ENCODE measurements at places on chromosomes 5 and 9.

- DNase-seq: no peak
These were observed 51.2 kb upstream of the FSTL4 start for GRCh38 chr5:133663397-133664054.

DNA sequence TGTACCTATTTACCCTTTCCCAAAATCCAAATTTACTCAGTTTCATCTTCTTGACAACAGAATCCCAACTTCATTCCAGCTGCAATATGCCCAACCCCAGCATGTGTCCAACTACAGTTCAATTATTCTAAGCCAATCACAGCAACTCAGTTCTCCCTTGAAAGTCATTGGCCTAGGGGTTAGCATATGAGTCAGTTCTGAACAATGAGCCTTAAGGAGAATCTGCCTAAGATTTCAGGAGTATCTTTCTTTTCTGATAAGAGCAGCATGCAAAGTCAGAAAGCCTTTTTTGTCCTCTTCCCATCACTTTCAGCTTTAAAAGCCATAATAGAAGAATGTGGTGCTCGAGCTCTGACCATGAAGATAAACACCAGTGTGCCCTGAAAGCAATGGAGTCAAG is 44.4 kb upstream of the RASGRF2 start:
- no peak for DNase-seq

- DNase-seq: no peak
These were observed 123.7 kb downstream of the ATG10 start for GRCh38 chr5:82095536-82095935.

DNA sequence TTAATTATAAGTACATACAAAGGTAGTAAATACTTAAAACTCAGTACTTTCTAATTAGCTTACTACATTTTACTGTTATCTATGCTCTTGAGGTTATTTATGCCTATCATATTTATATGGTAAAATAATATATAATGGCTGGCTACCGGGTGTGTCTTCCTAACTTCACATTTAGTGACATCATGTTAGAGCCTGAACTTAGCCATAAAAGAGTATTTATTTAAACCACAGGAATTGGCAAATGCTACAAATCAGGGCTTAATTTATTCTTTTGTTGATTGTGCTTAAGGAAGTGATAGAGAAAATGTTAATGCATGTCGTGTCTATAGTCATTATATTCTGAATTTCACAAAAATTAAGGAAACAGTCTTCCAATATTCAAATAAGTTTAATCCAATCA is 73.1 kb downstream of the NDUFAF2 start:
- DNase-seq: no peak

DNA sequence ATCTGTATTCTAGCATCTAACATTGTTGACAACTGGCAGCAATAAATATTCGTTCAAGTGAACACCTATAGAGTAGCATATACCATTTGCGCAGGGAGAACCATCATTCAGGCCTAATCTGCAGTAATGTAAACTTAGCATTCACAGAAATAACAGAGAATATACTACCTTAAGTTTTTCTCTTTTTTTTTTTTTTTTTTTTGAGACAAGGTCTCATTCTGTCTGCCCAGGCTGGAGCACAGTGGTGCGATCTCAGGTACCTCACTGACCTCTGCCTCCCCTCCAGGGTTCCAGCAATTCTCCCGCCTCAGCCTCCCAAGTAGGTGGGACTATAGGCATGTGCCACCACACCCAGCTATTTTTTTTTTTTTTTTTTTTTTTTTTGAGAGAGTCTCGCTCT is 12.1 kb downstream of the UBAP2 start:
- no peak for DNase-seq

DNA sequence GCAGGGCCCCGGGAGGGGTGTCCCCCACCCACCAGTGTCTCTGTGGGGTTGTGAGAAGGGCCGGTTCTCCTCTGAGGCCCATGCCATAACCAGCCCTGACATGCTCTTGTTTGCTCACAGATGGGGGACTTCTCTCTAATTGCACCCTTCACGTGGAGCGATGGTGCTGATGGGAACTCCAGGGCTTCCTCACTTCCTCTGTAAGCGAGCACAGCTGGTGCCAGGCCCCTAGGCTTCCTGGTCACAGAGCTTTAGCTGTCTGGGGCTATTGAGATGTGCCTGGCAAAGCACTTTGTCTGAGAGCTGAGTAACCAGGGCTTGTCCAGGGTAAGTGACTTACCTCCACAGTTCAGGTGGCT is 36.4 kb downstream of the PHF2 start:
- DNase-seq: no peak

GRCh38 chr5:127256886-127257597 is 33.6 kb upstream of the MEGF10 start:
- DNase-seq: no peak

GRCh38 chr5:77867914-77868313 is 91.8 kb upstream of the TBCA start:
- no peak for DNase-seq

DNA sequence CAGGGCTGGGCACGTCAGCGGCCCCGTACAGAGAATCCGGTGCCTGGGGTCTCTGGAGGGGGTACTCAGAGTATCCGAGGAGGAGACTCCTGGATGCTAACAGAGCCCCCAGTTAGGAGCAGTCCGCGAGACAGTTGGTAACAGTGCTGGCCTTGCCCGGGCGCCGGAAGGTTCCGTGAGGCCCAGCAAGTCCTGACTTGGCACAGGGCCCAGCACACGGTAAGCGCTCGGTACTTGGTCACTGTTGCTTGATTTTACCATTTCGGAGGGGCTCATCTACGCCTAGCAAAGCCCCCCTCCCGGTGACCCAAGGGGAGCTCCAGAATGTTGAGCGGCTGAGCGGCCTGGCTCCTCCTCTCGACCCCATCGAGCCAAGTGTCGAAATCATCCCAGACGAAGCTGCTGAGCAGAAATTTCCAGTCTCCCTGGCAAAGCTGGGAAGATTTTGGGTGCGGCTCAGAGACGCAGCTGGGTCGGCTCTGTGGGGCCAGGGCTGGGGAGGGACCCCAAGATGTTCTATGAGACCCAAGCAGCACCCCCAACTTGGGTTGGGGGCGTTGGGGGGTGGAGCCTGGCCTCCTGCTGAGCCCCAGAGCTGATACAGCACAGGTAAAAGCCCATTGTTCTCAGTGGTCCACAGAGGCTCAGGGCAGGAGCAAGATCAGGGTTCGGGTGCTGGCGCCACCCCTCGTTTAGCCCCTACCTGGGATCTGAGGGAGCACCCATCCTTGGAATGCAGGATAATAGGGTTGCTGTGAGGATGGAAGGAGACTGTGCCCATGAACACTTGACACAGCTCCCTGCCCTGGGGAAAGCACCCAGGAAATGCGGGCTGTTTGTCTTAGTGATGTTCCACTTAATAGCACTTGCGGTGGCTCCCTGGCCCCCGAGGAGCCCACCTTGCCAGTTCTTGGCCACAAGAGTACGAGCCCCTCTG is 137.2 kb downstream of the C9orf50 start:
- DNase-seq: no peak

- no peak for DNase-seq
These were observed 410 bp downstream of the GLIPR2 start for GRCh38 chr9:36136894-36137391.

DNA sequence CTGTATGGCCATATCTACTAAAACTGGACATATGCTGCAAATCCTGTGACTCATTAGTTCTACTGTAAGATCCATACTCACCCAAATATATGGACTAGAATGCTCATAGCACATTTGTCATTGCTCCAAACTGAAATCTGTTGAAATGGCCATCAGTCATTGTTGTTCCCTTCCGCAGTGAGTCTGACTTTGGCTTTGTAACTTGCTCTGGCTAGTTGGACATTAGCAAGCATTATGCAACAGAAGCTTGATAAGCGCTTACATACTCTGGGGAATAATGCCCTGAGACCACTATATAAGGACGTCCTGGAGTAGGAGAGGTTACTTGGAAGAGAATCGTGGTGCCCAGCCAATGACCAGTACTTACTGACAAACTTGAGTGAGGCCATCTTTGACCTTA is 9.0 kb downstream of the KIAA1958 start:
- DNase-seq: no peak

- no peak for DNase-seq
These were observed 99.8 kb downstream of the EFNA5 start for GRCh38 chr5:107570805-107571531.

DNA sequence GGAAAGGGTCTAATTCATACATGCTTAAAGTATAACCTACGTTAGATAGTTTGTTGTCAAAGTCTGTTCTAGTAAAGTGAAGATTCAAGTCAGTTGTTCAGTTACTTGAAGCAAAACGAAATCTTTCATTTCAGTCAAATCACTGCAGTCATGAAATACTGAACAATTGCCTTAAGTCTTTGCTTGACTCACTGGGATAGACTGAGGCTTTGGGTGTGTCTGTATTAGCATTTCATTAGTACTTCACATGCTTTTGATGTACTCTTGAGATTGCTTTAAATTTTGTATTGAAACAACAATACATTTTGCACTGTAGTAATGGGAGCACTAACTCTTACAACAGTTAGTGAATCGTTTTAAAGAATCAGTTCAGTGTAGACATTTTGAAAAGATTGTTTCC is 4.0 kb upstream of the CMYA5 start:
- DNase-seq: no peak

DNA sequence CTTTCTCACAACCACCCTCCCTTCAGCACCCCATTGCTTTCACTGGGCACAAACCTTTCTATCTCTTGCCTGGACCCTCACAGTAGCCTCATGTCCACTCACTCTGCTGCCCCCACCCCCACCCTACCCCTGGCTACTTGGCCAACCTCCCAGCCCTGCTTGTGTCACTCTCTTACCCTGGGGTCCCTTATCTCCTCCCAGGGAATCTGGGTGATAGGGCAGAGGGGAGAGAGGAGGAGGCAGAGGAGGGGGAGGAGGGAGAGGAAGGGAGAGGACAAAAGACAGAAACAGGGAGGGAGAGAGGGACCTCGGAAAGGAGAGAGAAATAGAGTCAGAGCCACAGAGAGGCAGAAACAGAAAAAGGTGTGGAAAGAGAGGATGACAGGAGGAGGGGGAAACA is 25.0 kb upstream of the KIF12 start:
- DNase-seq: no peak

DNA sequence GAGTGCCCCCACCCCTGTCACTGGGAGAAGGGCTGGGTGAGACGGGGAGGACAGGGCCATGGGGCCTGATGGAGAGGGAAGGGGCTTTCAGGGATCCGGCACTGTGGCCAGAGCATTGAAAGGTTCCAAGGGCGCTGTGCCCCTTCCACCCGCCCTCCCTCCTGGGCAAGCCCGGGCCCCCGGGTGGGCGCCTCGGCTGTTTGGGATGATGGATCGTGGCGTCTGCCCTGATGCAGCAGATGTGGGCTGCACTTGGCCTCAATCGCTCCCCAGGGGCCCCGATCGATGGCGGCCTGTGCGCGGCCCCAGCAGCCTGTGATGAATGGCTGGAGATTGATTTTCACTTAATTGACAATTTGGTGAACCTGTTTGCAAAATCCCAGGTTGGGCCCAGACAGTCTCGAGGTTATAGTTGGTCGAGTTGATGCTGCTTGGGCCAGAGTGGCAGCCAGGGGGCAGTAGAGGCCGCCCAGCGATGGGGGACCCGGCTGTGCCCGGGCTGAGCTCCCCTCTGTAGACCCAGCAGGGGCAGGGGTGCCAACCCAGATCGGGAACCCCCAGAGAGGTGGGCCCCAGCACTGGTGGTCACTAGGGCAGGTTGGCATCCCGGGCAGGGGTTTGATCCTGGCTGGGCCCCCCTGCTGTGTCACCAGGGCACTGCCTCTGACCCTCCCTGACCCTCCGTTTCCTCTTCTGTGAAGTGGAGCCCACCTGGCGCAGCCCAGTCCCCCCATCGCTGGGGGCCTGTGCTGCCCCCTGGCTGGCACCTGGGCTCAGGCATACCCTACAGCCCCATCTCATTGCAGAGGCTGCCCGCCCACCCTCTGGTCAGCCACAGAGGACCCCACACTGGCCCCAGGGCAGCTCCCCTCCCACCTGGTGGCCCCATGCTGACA is 34.7 kb downstream of the LHX3 start:
- DNase-seq: peak; percentile 54

- DNase-seq: no peak
These were observed 66.4 kb downstream of the WWC1 start for GRCh38 chr5:168357876-168358275.

GRCh38 chr9:103431809-103432208 is 436.7 kb downstream of the CYLC2 start:
- no peak for DNase-seq

DNA sequence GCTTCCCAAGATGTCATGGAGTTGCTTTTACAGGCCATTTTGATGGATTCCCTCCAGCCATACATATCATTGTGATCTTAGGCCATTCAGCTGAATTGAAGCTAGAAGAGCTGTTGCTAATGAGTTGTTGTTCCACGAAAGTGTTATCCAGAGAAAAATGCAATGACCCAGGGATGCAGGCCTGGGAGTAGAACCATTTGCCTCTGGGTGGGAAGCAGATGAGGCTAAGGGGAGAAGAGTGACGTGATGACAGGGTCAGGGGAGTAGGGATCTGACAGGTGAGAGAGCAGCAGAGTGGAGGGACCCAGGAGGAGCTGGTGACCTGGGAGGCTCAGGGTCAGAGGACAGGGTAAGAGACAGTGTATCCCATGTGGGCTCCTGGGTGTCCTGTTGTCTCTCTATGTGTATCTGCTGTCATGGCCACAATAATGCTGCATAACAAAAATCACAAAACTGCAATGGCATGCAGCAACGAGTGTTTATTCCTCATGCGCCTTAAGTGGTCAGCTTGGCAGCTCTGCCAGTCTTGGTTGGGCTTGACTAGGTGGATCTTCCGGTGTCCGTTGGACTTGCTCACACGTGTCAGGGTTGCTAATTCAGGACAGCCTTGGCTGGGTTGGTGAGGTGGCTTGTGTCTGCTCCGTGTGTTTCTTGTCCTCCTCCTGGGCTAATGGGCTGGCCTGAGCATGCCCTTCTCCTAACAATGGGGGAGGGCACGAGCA is 90.6 kb downstream of the LIFR start:
- DNase-seq: no peak

DNA sequence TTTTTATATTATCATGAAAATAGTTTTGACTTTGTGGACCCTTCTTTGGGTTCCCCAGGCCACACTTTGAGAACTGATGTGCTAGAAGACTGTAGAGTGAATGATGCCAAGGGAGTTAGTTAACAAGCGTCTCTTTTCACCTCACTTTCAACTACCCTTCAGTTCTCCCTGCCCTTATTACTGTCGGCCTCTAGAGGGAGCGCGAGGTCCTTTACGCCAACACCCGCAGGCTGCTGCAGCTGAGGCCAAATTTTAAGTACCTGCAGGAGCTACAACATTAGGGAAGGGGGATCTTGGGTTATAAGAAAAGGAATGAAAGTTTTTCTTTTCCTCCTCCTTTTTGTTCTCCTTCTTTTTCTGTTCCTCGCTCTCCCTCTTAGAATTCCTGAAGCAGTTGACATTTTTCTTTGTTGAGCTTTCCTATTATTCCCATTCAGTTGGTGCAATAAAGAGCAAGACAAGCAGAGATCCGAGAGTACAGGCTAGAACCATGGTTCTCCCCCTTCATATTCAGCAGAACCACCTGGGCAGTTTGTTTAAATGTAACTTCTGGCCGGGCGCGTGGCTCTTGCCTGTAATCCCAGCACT is 84.0 kb downstream of the ZFAND5 start:
- DNase-seq: peak; percentile 69

GRCh38 chr9:19342947-19343346 is 37.1 kb downstream of the RPS6 start:
- no peak for DNase-seq

- no peak for DNase-seq
These were observed 49.9 kb downstream of the ZFAND5 start for GRCh38 chr9:72315089-72315509.

All from activated naive CD4-positive, alpha-beta T cell treated with anti-CD3 and anti-CD28 coated beads, Interleukin-2, amount 50 U/mL, for 16 hours (primary cell).